Putamen (tissue), 1 donor: ENCODE measurements at places on chromosomes 2 and 18.

GRCh38 chr2:233303252-233303651 lies 4.4 kb upstream of the SAG start:
- no peak for DNase-seq

DNA sequence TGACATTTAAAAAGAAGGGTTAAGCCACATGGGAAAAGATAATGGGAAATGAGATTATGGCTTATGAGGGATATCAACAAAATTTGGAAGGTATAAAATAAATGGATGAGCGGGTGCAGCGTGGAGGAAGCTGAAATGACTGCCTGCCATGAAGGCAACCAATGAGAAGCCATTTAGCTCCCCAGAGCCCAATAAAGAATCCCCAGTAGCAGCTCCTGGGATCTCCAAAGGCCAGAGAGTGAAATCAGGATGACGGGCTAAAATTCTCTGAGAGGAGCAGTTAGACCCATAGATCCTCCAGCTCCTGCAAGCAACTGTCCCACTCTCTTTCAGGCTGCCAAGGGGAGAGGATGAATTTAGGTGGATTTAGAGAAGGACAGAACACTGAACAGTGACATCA lies 12.9 kb upstream of the MAPRE3 start:
- no peak for DNase-seq

GRCh38 chr2:205760157-205760556 lies 77.9 kb downstream of the NRP2 start:
- DNase-seq = no peak

DNA sequence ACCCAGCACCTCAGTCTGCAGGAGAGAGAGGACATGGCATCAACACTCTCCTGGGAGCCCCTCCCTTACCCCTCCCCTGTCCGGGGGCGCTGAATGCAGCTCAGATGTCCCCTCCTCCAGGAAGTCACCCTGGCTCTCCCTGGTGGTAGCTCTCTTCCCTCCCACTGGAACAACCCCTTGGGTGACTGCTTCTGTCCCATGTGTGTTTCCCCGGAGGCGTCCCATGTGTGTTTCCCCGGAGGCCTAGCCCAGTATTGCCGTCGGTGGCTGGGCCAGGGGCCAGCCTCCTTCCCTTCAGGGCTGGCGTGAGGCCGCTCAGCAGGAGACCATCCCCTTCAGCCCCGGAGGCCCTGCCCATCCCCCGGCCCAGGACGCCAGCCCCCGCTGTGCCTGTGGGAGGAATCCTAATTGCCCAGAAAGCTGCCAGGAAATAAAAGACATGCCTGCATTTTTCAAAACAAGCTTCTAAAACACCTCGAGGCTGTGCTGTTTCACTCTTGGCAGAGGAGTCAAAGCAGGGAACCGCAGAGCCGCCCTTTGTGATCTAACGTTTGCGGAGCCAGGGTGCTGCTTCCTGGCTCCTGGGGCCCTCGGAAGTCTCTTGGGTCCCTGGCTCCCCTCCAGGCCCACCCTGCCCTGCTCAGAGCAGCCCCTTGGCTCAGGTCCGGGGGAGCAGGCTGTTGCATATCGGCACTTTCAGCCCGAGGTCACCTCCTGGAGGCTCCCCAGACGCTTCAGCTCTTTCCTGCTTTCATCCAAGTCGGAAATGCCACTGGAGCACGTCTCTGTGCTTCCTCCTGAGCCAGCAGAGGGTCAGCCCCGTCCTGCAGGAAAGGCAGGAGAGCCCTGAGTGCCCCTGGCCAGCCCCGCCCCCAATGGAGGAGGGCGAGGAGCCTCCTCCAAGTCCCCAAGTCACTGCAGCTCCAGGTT lies 11.4 kb downstream of the SNED1 start:
- DNase-seq = peak; percentile 43

GRCh38 chr2:233446121-233446520 lies 91.8 kb downstream of the DGKD start:
- DNase-seq = no peak

DNA sequence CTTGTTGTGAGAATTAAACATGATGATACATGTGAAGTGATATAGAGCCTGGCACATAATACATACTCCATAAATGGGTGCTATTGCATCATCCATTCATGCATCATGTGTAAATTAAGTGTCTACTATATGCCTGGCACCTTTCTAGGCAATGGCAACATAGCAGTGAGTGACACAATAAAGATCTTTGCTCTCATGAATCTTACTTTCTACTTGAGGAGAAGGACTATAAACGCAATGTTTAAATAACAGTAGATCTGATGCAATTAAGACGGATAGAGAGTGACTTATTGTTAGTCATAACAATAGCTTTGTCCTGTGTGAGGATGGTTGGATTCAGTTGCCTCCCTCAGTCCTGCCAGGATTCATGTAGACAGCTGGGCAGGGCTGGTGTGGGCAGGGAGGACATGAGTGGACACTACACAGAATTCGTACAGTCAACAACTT lies 88.4 kb upstream of the NPAS2 start:
- no peak for DNase-seq
